ENCODE measurements at places on chromosomes 13 and 19. TPM values are rescaled to one million over a fixed set of nuclear protein-coding genes. Genes with fewer than 3 reads are reported as not detected.

SPACA4 gene
- total RNA-seq, result not detected

- DNase-seq, result no peak
These were observed 14.1 kb downstream of the ARID3A start for GRCh38 chr19:939922-940321.

GPR4 gene
- total RNA-seq, result 0.16 TPM

DNA sequence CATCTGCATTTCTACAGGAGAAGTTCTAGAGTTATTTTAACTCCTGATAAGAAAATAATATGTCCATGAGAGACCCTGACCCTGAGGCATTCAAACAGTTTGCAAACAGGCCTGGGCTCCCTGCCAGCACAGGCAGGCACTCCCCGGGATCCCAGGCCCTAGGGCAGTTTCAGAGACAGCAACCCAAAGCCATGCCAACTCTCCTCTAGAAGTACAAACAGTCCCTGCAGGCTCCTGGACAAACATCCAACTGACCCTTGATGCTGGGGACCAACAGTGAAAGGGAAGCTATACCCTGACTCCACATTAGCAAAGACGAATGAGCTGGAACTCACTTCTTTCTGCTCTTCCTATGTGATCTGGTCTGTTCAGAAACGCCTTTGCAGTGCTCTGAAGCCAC is 44.8 kb downstream of the CCDC70 start:
- DNase-seq, result no peak

GRCh38 chr13:53206455-53206854 is 177.8 kb downstream of the OLFM4 start:
- no peak for DNase-seq

PODNL1 gene
- total RNA-seq, result not detected

- no peak for DNase-seq
These were observed 43.3 kb downstream of the ZNF146 start for GRCh38 chr19:36258028-36258875.

DNA sequence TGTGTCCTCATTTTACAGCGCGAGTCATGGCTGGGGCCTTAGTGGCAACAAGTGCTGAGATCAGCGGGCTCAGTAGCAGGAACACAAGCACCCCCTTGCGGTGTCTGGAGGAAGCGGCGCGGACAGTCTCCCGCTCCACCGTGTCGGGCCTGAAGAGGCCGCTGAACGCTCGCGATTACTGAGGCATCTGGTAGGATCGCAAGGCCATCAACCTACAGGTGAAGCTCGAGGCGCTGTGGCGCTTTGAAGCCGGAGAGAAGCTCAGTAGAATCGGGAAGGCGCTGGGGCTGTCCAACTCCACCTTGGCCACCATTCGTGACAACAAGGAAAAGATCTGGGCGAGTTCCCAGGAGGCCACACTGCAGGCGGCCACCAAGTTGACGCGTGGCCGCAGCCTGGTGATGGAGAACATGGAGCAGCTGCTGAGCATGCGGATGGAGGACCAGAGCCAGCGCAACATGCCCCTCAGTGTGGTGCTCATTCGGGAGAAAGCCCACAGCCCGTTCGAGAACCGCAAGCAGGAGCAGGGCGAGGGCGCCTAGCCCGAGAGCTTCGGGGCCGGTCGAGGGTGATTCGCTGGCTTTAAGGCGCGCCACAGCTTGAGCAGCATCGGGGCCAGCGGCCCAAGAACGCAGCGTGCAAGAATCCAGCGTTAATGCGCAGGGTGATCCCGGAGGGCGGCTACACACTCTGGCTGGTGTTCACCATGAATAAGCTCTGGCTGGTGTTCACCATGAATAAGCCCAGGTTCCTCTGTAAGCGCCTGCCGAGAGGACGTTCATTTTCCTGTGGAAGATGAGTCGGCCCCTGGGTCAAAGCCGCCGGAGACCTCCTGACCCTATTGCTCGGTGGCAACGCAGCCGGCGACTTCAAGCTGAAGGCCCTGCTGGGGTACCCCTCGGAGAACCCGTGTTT is 8.3 kb upstream of the MZF1 start:
- DNase-seq, result no peak
